Nephron progenitor cell (in vitro differentiated cells): ENCODE measurements at places on chromosomes 2 and 18.

DNA sequence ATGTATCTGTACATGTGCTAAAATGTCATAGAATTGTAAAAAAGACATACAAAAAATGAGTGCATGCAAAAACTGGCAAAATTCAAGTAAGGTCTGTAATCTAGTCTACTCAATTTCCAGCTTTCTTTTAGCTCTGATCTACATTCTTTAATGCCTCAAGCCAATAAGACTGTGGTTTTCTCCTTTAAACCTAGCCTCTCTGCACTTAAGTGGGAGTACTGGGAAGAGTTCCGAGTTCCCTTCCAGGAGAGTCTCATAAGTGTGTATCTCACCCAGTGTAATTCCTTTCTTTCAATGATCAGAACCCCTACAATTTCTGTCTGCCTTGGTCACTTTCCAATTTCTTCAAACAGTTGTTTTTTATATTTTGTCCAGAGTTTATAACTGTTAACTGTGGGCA is 150.1 kb downstream of the PTRHD1 start:
- no peak for DNase-seq

DNA sequence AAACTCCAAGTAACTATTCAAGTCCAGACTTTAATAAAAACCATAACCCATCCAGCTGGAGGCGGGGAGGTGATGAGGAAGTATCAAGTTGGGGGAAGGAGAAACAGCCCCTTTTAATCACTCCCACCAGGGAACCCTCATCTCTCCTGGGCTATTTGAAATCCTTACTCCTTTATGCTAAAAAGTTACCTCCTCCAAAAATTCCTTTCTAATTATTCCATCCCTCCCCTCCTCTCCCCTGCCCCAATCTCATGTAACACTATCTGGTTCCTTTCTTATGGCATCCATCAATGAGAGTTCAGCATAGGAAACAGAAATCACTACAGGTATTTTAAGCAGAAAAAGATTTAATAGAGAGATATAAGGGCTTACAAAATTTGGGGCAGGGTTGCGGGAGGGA is 9.3 kb upstream of the SLC14A2 start:
- no peak for DNase-seq

DNA sequence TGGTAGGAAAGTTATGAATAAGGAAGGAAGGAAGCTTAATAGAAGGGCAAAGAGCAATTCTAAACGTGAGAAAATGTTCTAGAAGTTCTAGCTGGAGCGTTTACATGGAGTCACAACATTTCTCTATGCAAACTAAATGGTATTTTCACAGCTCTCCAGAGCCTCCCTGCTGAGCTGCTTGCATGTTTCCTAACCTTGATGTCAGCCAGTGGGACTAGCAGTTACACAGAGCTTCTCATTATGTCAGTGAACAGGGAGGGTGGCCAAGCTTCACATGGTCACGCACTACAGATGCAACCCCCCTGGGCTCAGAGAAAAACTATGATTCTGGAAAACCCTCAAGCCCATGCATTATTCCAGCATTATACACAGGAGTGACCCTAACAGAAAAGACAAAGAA is 153.4 kb upstream of the CCDC150 start:
- DNase-seq, result no peak

DNA sequence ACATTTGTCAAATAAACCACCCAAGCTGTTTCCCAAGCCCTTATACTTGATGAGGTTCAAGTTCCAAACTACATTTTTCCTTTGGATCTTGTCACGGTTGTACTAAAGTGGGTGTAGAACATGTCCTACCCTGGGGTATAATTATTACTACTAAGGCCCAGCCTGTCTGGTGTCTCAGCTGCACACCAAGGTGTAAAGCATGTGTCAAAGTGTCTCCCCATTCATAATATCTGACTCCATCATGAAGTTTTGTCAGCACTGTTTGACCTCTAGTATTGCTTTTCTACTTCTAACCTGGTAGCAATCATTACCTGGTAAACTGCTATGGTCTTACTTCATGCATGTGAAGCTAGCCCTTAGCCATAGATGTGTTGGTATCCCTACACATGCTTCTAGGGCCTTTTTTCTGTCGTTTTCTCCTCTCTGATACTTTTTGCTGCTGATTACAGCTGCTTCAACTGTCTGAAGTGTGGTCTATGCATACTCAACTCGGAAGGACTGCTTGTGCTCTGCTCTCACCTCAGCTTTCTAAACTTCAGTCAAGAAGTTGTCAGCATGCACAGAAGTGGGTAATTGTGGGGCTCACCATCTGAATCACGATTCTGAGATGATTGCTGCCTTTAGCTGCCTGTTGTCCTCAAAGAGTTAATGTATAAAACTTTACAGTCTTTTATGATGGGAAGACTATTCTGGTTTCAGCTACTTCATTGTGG is 445.7 kb upstream of the TRIB2 start:
- no peak for DNase-seq

GRCh38 chr2:100780203-100781008 is 39.5 kb upstream of the NPAS2 start:
- no peak for DNase-seq

- no peak for DNase-seq
Measured at GRCh38 chr2:186058614-186059013, 320.0 kb downstream of the FSIP2 start.

DNA sequence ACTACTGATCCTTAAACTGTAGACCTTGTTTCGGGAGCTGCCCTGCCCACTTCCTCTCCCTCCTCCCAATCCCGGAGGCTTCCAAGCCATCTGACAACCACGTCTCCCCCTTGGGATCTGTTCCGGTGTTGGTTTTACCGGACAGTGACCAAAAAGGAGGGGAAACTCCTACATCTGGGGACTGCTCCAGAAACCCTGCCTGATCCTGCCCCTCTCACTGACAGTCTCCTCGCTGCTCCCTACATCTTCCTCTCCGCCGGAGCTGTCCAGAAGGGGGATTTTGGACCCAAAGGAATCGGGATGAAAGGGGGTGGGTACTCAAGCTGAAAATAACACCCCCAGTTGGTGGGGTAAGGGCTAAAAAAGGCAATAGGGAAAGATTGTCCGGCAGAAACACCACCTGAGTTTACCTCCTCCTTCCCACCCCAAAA is 1.5 kb downstream of the INO80D start:
- peak; percentile 64 for DNase-seq

- DNase-seq, result no peak
Measured at GRCh38 chr2:205785507-205786260, 103.4 kb downstream of the NRP2 start.

- DNase-seq, result no peak
Measured at GRCh38 chr2:236894791-236895190, 190.9 kb upstream of the COPS8 start.

- DNase-seq, result no peak
Measured at GRCh38 chr18:13496691-13497281, 229.6 kb downstream of the FAM210A start.

DNA sequence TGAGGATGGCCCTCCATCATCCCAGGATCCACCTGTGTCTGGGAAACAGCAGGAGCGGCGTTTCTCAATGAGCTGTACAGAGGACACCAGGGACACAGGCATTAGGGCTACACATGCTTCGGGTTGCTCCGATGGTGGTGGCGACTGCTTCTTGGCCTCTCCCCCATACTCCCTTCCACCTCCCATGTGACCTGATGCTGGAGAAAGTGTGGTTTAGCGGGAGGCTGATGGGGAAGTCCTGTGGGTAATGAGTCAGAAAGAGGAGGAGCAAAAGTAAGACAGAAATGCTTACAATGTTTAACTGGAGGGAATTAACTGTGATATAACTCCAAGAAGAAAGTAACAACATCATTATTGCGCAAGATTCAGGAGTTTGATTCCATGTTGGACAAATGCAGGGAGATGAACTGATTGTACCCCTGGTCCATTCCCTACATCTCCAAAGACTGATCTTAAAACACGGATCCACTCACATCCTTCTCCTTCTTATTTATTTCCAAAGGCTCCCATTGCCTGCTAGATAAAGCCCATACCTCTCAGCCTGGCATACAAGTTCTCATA is 186.6 kb downstream of the NRP2 start:
- DNase-seq, result no peak

GRCh38 chr2:16057661-16058060 is 117.3 kb downstream of the MYCN start:
- DNase-seq, result no peak

GRCh38 chr18:40673150-40673549 is 1281.9 kb upstream of the PIK3C3 start:
- no peak for DNase-seq

DNA sequence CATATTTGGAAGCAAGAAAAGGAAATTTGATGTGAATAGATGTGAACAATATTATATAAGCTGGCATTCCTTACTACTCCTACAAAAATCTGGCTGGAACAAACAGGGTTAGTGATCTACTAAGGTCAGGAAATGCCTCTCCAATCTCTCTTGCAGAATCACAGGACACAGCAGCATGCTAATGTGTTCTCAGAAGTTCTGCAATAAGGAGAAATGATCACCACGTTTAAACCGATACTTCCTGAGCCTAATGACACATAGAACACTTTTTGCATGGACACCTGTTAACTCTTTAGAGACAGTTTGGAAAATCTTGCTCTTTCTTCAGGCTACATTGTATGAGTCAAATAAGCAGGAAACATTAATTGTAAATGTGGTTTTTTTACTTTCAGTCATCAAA is 89.6 kb upstream of the MAP3K20 start:
- no peak for DNase-seq

DNA sequence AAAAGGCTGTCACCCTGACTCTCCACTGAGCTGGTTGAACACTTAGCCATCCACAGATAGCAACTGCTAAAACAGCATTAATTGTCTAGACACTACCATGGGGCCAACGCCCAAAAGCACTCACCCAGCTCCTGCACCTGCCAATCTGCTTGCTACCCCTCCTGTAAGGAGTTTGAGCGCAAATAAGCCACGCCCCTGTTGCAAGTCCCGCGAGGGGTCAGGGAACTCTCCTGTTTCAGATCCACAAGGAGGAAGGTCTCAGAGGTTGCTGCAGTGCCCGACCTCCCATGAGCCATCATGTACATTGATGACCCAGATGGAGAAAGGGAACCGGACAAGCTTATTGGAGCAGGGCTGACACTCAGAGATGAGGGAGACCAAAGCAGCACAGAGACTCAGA is 106.8 kb downstream of the ZNF516 start:
- no peak for DNase-seq

- no peak for DNase-seq
Measured at GRCh38 chr18:54877076-54877475, 48.8 kb downstream of the RAB27B start.

DNA sequence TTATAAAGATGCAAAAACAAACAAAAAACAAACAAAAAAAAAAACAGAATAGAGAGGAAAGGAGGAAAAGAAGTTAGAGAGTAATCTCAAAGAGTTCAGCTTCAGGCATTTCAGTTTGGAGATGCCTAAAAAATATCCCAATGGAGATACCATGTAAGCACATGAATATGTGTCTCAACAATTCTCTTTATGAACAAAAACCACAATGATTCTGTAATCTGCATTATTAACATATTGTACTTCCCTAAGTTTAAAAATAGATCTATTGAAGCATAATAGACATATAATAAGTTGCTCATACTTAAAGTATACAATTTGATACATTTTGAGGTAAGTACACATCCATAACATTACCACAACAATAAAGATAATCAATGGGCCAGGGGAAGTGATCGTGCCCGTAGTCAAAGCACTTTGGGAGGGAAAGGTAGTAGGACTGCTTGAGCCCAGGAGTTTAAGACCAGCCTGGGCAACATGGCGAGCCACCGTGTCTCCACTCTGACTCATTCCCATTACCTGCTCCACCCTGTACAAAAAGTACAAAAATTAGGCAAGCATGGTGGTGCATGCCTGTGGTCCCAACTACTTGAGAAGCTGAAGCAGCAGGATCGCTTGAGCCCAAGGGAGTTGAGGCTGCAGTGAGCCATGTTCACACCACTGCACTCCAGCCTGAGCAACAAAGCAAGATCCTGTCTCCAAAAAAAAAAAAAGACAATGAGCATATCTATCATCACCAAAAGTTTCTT is 158.9 kb downstream of the ATAD2B start:
- no peak for DNase-seq

DNA sequence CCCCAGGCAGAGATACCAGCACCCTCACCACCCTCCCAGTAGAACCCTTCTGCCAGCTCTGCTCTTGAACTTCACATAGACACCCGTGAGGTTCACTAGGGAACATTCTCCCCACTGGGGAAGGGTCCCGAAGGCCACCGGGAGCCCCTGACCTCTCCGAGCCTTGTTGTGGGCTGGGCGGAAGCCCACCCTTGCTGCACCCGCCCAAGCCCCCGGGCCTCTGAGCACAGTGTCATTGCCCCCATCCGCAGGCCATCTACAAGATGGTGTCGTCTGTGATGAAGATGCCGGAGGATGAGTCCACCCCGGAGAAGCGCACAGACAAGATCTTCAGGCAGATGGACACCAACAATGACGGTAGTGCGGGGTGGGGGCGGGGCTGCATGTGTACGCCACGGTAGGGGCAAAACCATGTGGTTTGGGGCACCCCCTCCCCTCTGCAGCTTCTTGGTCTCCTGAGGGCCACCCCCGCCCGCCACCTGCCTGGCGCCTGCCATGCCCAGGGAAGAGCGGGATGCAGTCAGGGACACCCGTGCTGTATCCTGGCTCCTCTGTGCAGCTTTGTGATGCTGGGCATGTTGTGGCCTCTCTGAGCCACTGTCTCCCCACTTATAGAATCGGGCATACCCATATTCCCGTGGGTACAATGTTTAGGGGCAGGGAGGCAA is 25.3 kb downstream of the ODC1 start:
- DNase-seq, result no peak

DNA sequence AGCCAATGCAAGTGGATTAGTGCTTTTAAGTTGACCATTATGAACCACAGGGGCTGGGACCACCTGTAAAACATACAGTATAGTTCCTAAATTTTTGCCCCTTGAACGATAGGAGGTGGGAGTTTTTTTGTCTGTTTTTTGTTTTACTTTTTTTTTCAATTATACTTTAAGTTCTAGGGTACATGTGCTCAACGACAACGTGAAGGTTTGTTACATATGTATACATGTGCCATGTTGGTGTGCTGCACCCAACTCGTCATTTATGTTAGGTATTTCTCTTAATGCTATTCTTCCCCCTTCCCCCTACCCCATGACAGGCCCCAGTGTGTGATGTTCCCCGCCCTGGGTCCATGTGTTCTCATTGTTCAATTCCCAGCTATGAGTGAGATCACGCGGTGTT is 1797.9 kb upstream of the PIK3C3 start:
- no peak for DNase-seq

GRCh38 chr18:3319399-3319798 is 57.5 kb downstream of the MYL12B start:
- DNase-seq, result no peak

DNA sequence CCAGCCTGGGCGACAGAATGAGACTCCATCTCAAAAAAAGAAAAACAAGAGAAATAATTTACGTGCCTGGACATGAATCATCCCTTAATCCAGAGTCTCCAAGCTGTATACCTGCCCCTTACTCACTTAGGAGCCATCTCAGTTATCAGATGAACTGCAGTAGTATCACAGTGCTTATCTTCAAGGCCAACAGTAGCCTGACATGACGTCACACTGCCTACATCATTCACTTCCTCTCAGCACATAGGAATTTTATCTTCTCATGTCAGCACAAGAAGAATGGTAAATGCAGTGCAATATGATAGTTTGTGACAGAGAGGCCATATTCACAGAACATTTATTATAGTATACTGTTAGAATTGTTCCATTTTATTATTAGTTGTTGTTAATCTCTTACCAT is 216.6 kb downstream of the SS18 start:
- no peak for DNase-seq
